ENCODE measurements at places on chromosomes 3 and 15.

- DNase-seq, result no peak
Measured at GRCh38 chr3:151135541-151136337, 50.3 kb downstream of the MED12L start.

DNA sequence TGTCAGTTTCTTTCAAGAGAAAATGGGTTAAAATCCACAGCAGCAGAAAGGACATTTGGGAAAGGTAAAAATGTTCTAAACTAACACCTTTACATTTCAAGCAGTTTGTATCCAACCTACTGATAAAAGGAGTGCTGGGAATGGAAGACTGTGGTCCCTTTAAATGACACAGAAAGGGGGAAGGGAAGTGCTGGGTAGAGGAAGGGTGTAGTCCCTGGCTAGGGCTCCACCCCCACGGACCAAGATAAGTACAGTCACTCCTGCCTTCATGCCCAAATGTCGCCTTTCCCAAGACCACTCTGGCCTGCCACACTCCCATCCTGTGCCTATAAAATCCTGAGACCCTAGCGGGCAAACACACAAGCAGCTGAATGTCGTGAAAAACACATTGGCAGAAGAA is 350.9 kb upstream of the POU1F1 start:
- DNase-seq, result no peak

DNA sequence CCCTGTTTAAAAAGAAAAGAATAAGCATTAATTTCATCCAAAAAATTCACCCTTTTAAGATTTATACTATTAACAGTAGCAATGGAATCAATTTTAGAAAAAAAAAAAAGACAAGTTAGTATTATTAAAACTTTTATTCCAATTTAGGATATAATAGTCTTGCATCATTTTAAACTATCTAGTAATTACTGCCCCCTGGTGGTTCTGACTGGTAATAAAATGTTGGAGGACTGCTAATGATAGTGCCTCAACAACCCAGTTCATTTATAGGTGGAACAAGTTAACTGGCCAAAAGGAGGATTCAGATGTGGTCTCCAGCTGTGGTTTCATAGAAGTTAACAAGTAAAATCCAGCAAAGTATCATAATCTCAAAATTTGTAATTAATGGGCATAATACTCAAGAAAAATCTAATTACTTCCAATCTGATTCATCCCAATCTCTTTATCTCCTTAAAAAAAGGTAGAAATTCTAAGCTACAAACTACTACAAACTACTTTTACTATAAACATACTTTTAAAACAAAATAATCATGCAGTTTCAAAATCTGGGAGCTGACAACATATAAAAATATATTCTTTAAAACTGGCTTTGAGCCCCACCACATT is 30.7 kb upstream of the WDR49 start:
- DNase-seq, result peak; percentile 62

- DNase-seq, result no peak
Measured at GRCh38 chr3:133964547-133964946, 65.2 kb downstream of the SLCO2A1 start.

DNA sequence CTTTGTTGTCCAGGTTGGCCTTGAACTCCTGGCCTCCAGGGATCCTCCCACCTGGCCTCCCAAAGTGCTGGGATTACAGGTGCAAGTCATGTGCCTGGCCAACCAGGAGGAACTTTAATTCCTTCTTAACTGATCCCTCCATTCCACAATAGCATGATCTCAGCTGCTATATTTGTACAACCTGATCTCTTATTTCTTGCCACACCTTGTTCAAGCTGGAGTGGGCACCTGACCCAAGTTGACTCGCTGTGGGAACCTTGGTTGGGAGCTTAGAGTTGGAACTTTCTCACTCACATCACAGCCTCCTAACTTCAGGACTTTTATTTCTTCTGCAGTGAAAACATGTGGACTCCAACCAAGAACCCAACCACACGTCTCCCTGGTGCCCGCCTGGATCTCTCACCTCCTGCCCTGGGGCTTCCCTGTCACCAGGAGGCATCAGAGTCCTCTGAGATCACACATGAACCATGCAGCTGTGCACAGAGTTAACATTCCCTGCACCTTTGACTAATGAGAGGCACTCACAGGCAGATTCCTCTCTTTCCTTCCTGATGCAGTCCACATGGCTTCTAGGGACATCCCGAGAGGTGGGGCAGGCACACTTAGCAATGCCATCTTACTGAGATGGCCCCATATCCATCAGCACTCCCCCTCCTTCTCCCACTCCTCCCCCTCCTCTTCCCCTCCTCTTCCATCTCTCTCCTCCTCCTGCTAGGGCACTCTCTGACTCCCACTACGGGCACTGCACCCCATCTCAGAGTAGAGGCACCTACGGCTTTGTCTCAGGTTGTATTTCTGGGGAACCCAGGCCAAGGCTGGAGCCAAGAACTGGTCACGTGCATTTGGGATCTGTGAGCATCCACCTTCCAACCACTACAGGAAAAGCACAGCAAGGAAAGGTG is 9.7 kb upstream of the CYFIP1 start:
- DNase-seq, result no peak

All from fibroblast of upper back skin (primary cell).